Naive thymus-derived CD4-positive, alpha-beta T cell (primary cell): ENCODE measurements at places on chromosomes 4 and X. TPM values are rescaled to one million over a fixed set of nuclear protein-coding genes. Genes with fewer than 3 reads are reported as not detected.

Gene TRIML2
- total RNA-seq, result not detected

GRCh38 chrX:132480581-132481203 is 8.1 kb downstream of the MBNL3 start:
- H3K4me3 ChIP-seq, result peak overlapping the region; percentile 58
- DNase-seq, result peak; percentile 57
- H3K27ac ChIP-seq, result peak overlapping the region; percentile 69
- peaks cover 23% of the 10 kb centered on the region for H3K4me1 ChIP-seq
- no peaks in the 10 kb centered on the region for H3K36me3 ChIP-seq

- no peak overlapping the region for H3K4me3 ChIP-seq
- H3K4me1 ChIP-seq, result no peaks in the 10 kb centered on the region
- no peaks in the 10 kb centered on the region for H3K27me3 ChIP-seq
- no peaks in the 10 kb centered on the region for H3K36me3 ChIP-seq
Measured at GRCh38 chr4:77500801-77501200, 104.8 kb upstream of the CXCL13 start.

- H3K4me1 ChIP-seq, result no peaks in the 10 kb centered on the region
- no peaks in the 10 kb centered on the region for H3K27me3 ChIP-seq
- H3K27ac ChIP-seq, result no peak overlapping the region
- H3K36me3 ChIP-seq, result no peaks in the 10 kb centered on the region
- no peak overlapping the region for H3K4me3 ChIP-seq
Measured at GRCh38 chr4:110091434-110092140, 106.8 kb downstream of the ELOVL6 start.

GRCh38 chrX:23904096-23904495 is 3.6 kb downstream of the APOO start:
- no peak overlapping the region for H3K4me3 ChIP-seq
- no peaks in the 10 kb centered on the region for H3K27me3 ChIP-seq
- peaks cover 15% of the 10 kb centered on the region for H3K4me1 ChIP-seq
- DNase-seq, result no peak
- no peak overlapping the region for H3K27ac ChIP-seq

Gene SLC9A7
- 4.4 TPM for total RNA-seq

DNA sequence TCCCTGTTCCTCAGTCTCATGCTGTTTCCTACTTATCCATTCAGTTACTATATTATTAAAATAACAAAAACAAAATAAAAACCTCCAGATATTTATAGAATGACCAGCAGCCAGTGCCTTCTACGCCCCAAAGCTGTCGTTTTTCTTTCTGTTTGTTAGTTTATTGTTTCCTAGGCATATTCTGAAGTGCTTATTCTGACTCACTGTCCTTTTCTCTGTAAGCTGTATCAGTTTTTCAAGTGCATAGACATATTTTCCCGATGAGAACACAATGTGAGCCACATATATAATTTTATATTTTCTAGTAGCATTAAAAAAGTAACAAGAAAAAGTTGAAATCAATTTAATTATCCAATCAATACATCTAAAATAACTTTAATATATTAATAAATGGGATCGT is 2158.6 kb upstream of the TENM3 start:
- no peak overlapping the region for H3K27ac ChIP-seq
- H3K4me3 ChIP-seq, result no peak overlapping the region
- H3K36me3 ChIP-seq, result no peaks in the 10 kb centered on the region
- no peak for DNase-seq
- H3K4me1 ChIP-seq, result no peaks in the 10 kb centered on the region
- H3K27me3 ChIP-seq, result no peaks in the 10 kb centered on the region

DNA sequence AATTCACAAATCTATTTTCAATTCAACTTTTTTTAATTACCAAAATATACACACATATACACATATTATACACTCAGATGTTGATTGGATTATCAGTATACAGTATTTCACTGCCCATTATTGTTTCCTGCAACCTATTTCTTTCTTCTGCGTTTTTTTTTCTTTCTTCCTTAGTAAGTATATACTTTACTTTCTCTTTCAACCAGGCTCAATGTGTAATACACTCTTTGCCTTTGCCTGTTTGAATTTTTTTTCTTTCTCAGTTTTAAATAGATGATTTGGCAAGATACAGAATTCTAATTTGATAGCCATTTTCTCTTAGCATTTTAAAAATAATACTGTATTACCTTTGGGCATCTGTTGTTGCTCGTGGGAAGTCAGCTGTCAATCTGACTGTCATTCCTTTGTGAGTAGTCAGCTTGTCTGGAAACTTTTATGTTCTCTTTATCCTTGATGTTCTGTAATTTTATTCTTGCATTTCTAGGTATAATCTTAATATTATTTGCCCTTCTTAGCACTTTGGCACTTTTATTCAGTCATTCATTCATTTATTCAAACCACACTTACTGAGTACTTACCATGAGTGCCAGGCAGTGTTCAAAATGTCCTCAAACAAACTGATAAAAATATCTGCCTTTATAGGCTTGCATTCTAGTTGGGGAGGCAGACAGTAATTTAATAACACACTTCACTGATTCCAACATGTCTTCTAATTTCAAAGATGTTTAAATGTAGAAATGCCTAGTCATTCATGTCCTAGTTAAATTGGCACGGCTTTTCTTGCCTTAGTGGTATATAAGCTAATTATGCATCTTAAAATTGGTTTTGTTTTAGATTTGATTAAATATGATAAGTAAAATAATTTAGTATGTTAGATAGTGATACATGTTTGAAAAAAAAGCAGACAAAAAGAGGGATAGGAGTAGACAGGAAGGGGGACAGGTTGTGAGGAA is 3.7 kb downstream of the USP38 start:
- peaks cover 18% of the 10 kb centered on the region for H3K4me1 ChIP-seq
- DNase-seq, result no peak
- H3K4me3 ChIP-seq, result peak overlapping the region; percentile 78
- no peaks in the 10 kb centered on the region for H3K27me3 ChIP-seq

DNA sequence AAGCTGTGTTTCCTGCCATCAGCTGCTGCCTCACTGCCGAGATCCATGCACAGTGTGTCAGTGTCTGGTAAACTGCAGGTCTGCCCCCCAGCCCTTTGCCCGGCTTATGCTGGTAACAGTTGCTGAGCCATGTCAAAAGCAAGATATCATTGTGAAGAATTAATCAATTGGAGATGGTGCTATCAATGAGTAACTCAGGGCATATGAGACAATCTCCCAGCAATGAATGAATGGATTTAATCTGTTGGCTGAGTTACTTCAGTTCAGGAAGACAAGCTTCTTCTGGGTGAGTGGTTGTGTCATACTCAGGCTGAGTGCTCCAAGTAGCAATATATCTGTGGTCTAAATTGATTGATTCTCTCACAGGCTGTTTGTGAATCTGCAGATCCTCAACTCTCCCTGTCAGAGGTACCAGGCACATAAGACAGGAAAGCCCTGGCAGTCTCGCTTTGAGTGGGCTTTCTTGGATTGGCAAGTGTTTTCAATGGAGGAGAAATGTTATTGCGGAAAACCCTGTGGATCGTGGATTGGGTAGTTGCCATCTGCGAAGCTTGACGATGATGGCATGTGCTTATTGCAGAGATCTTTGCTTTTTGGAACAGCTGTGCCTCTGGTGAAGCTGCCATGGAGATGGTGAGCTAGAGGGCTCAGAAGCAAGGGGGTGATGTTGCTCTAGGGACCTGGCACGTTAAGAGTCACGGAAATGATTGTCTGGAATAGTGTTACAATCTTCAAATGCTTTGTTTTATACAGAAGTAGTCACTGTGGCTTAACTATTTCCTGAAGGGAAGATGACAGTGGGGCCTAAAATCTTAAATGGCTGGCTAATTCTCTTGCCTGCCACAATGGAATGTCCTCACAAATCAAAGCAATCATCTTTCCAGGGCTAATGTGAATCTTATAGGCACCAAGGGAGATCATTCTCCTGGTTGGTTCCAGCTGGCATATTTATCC is 147.6 kb upstream of the TBC1D9 start:
- H3K27ac ChIP-seq, result no peak overlapping the region
- no peaks in the 10 kb centered on the region for H3K36me3 ChIP-seq
- H3K4me1 ChIP-seq, result no peaks in the 10 kb centered on the region
- H3K27me3 ChIP-seq, result no peaks in the 10 kb centered on the region
- H3K4me3 ChIP-seq, result no peak overlapping the region

DNA sequence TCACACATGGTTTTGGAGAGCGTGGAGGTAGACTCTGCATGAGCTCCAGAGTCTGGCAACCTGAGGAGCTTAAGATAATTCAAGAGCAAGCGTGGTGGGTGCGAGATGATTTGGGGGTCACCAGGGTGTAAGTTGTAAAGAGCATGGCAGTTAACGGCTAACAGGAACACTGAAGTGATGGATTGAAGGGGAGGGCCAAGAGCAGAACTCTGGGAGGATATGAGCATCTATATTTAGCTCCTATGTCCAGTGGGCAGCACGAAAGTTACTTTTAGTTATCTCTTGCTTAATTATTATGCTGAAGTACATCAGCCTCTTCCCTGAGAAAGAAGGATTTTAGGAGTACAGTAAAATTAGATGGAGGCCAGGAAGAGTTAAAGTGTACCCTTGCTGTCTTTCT is 231.9 kb upstream of the HAND2 start:
- H3K4me1 ChIP-seq, result no peaks in the 10 kb centered on the region
- H3K4me3 ChIP-seq, result no peak overlapping the region
- DNase-seq, result no peak
- H3K27ac ChIP-seq, result no peak overlapping the region
- H3K36me3 ChIP-seq, result no peaks in the 10 kb centered on the region

Gene LUZP4
- not detected for total RNA-seq

GRCh38 chr4:144818136-144818535 is 172.2 kb downstream of the HHIP start:
- no peaks in the 10 kb centered on the region for H3K36me3 ChIP-seq
- no peak for DNase-seq
- H3K27me3 ChIP-seq, result no peaks in the 10 kb centered on the region
- H3K4me1 ChIP-seq, result no peaks in the 10 kb centered on the region
- H3K4me3 ChIP-seq, result no peak overlapping the region
- no peak overlapping the region for H3K27ac ChIP-seq

Gene GLOD5
- not detected for total RNA-seq

Gene ARAP2
- total RNA-seq, result 44.7 TPM

DNA sequence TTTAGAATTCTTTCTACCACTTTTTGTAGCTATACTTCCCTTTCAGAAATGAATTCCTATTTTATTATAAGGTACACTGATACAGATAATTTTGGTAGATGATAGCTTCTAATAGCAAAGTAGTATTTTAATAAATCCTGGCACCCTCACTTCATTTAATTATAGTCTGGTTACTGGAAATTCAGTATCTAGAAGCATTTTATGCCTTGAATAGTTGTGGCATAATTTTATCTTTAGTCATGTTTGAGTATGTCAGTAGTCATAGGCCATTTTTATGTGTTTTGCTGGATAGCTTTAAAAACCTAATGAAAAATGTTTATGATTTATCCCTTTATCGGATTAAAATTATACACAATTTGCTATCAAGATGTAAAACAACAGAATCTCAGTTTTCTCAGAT is 92.3 kb downstream of the DIAPH2 start:
- no peaks in the 10 kb centered on the region for H3K27me3 ChIP-seq
- no peak overlapping the region for H3K4me3 ChIP-seq
- no peaks in the 10 kb centered on the region for H3K4me1 ChIP-seq
- no peak overlapping the region for H3K27ac ChIP-seq
- DNase-seq, result no peak
- no peaks in the 10 kb centered on the region for H3K36me3 ChIP-seq

GRCh38 chr4:23001478-23001877 is 308.7 kb downstream of the GBA3 start:
- H3K27ac ChIP-seq, result no peak overlapping the region
- no peaks in the 10 kb centered on the region for H3K27me3 ChIP-seq
- no peak overlapping the region for H3K4me3 ChIP-seq

DNA sequence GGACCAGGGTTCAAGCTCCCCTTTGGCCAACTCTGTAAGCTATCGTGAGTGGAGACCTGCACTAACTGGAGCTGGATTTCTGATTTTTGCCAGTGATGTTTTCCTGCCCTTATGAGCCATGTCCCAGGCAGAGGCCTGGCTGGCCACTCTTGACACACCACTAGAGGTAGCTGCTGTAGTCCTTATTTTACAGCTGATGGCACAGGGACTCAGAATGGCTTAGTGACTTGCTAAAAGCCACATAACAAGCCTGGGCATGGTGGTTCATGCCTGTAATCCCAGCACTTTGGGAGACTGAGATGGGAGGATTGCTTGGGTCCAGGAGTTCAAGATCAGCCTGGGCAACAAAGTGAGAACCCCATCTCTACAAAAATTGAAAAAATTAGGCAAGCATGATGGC is 33.4 kb downstream of the CYTL1 start:
- no peak overlapping the region for H3K27ac ChIP-seq
- DNase-seq, result no peak
- no peaks in the 10 kb centered on the region for H3K4me1 ChIP-seq

Gene FGF13
- not detected for total RNA-seq

Gene PDCL2
- total RNA-seq, result not detected
